ENCODE measurements at places on chromosomes 16 and 17. TPM values are rescaled to one million over a fixed set of nuclear protein-coding genes. Genes with fewer than 3 reads are reported as not detected.
A peak's percentile ranks its signal among the peaks of the same experiment; 100 is the strongest.

GRCh38 chr17:66930933-66931332 lies 33.6 kb upstream of the CACNG4 start:
- no peak for DNase-seq

DNA sequence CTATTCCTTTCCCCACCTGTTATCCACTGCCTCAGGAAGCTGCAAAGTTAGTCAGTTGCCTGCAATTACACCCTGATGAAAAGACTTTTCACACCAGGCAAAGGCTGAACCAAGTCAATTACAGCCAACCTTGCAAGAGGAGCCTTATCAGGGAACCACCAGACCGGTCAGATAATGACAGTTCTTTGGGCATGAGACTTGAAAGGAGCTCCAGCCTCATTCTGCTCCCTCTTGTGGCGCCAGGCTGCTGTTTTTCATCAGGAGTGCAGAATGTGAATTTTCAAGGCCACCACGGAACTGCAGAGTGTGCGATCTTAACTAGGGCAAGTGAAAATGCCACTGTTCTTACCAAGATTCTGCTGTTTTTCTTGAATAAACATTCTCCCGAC lies 22.5 kb downstream of the DNAI2 start:
- no peak for DNase-seq

DNA sequence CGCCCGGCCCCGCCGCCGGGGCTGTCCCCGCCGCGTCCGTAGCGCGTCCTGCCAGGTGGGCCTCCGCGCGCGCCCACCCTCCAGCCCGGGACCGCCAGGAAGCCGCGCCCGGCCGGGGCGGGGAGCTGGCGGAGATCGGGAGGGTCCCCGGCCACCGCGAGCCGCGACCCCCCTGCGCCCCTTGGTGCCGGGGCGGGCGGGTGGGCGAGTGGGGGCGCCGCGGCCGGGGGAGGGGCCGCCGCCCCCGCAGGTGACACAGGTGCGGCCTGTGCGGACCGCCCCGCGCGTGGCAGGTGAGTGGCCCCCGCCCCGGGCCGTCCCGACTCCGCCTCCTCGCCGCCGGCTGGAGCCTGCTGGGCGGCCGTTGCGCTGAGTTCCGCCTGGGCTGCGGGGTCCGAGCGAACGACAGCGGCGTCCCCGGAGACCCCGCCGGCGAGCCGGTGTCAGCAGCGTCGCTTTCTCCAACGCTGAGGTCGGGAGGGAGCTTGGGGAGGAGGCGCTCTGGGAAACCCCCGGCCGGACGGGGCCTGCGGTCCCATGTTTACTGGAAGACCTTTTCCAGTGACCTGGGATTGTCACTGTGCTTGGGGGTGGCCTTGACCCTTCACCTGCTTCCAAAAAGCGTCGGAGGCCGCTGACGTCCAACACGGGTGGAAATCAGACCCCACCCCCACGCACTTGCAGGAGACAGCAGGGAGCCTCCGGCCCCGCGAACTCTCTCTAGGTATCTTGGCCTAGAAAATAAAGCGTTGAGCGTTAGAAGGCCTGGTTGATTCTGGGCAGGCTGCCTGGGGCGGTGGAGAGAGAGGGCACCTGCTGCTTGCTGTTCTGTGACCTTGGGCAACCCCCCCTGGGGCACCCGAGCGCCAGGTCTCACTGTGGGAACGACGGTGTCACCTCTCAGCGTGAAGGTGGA lies 542 bp downstream of the KLHL36 start:
- DNase-seq, result peak; percentile 34

DNA sequence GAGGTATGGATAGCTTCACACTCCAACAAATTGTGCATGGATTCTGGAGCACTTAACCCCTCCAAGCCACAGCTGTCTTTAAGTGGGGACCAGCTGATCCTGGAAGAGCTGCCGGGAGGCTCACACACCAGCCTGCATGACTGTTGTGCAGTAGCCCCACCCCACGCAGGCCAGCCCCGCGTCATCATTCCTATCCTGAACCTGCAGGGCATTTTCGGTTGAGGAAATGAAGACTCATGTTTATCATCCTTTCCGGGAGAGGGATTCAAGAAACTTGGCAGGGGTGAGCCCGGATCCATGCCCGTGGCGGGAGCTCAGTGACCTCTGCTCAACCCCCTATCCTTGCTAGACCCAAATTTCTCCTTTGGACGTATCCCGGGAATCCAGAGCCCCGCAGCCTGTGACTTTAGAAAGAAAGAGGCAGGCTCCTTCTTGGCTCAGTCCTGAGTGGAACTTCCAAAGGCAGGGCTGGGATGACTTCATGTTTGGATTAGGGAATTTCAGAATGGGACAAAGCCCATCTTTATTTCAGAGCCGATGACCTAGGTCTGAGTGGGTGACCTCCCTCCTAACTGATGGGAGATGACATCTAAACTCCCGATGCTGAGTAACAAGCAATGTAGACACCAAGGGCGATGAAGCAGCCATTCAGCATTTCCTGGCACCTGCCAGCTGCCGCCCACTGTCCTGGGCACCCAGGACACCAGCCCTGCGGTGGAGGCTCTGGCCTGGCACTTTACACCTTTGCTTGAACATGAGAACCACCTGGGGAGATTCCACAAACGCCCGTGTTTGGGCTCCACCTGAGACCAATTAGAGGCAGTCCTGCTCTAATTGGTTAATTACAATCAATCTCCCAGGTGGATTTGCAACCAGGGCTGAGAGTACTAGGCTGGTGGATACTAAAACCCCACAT lies 43.3 kb upstream of the CMIP start:
- peak; percentile 81 for DNase-seq

GRCh38 chr17:75260641-75261335 lies 618 bp downstream of the GGA3 start:
- peak; percentile 43 for DNase-seq

DNA sequence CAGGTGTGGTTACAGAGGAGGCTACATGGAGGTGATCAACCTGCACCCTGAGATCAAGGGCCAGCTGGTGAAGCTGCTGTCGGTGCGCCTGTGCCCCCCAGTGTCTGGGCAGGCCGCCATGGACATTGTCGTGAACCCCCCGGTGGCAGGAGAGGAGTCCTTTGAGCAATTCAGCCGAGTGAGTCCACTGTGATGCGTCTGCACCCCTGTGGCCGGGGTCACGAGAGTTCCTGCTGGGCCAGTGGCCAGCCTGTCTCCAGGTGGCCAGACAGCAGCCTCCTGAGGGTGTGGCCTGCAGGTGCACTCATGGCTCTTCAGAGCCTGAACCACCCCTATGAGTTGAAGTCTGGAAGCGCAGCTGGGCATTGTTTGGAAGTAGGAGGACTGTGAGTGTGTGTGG lies 38.1 kb downstream of the GPT2 start:
- DNase-seq, result no peak

DNA sequence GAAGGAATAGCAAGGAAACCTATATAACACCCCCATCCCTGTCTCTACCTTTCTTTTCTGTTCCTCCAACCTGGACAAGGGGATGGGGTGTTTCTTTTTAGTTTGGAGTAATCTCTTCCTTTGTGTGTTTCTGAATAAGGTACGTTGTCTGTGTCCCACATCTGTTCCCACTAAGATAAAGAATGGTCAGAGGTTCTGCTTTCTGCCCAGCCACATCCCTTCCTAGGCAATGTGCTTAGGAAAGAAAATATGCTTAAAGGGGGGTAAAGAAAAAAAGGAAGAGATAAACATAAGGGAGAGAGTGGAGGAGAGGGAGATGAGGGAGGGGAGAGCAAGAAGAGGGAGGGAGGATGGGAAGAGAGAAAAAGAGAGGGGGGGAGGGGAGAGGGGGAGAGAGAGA lies 35.1 kb downstream of the SLC6A2 start:
- DNase-seq, result no peak

DNA sequence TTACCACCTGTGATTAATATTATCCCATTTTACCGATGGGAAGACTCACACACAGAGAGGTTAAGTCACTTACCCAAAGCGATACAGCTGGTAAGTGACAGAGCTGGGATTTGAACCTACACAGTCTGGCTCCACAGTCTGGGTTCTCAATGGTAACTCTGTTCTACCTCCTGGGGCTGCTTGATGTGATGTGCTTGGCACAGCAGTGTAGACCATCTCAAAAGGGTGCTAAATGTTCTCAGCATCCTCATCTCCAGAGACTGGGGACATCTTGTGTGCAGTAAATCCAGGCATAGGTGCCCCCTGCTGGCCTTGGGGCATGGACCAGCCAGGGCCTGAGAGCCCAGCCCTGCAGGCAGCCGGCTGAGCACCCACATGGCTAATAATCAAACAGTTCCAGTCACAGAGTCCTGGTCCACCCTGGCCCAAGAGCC lies 15.4 kb upstream of the KATNB1 start:
- DNase-seq, result peak; percentile 69

Gene SEZ6L2
- total RNA-seq, result 2.5 TPM

DNA sequence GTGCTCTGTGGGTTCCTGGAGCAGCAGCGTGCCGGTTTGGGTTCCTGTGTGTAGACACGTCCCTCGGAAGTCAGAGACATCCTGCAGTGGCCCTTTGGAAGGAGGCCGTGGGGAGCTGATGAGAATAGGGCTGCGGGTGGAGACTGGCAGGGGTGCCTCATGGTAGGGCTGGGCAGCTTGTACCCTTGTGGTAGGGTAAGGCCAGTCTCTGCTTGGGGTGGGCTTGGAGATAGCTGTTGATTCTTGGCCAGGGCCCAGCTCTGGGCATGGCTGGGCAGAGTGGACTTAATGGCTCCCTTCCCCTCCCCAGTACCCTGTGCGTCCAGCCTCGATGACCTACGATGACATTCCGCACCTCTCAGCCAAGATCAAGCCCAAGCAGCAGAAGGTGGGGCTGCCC lies 10.6 kb downstream of the POLR3E start:
- no peak for DNase-seq

Gene TAOK2
- total RNA-seq, result 84.1 TPM

Gene MFSD6L
- total RNA-seq, result not detected

Gene FMNL1
- total RNA-seq, result 2.9 TPM

DNA sequence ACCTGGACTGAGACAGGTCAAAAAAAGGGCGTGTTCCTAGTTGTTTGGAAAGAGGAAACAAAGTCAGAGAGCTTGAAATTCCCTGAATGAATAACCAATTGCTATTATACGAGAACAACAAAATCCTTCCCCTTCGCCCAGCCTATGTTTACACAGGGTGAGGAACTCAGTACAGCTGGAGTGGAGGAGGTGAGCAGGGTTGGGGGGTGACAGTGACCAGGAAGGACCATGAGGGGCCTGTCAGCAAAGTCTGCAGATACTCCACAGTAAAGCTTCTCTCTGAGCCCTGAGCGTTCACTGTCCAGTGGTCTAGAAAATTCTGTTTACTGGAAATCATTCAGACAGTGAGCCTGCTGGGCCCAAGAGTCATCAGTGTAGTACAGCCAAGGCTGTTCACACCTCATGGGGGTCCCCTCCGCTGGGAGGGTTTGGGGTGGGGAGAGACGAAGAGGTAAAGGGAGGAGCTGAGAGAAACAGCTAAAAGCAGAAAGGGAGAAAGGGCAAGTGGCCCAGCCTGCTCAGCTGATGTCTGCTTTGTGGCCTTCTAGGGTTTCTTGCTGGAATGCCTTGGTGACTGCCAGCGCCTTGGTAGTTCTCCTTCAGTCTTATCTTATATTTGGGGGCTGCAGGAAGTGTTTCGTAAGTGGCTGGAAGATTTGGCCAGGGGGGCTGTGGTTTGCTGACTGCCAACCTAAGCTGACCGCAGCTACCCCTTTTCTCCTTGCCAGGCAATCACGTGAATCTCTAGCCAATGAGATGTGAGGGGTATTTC lies 5.7 kb downstream of the DUSP3 start:
- no peak for DNase-seq

DNA sequence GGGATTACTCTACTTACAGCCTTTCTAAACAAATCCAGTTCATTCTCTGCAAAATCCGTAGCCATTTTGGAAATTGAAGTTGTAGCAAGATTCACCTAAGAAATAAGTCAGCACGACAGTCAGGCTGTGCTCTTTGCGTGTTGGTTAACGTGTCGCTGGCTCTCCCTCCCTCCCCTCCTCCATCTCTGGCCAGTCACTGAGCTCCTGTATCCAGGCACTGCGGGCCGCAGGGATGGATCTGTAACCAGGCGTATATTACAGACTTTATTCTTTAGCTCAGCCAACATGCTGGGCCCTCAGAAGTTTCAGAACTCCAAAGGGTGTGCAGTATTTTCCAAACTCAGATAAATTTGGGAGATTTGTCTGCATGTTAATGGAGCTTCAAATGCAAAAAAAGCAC lies 30.8 kb downstream of the KDM8 start:
- no peak for DNase-seq

Gene PTX4
- under 0.01 TPM for total RNA-seq

DNA sequence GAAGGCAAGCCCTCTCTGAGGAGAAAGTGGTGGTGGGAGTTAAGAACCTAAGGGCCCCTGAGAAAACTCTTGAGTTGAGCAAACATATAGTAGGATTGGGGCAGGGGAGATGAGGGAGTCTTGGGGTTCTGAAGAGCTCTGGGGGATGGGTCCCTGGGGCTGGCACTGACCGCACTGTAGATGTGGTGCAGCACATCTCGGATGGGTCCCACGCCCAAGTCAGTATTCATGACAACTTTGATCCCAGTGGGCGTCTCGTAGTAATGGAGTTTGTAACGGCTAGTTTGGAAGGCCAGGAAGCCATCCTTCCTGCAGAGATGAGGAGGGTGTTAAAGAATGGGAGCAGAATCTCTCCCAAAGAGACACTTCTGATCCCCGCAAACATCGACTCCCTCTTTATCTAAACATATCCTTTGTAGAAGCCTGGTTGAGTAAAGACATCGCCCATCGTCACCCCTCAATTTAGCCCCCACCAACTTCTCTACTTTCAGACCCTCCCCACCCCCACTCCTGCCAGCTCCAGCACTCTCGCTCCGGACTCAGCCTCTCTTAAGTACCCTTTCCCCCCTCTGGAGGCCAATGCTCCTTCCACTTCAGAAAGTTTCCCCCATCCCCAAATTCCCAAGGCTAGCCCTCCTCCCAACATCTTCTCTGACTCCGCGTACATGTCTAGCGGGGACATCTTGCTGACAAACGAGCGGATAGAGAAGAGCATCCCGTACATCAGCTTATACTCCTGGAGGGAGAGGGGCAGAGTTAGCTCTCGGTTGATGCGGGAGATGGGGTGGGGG lies 710 bp downstream of the TRAPPC1 start:
- no peak for DNase-seq

DNA sequence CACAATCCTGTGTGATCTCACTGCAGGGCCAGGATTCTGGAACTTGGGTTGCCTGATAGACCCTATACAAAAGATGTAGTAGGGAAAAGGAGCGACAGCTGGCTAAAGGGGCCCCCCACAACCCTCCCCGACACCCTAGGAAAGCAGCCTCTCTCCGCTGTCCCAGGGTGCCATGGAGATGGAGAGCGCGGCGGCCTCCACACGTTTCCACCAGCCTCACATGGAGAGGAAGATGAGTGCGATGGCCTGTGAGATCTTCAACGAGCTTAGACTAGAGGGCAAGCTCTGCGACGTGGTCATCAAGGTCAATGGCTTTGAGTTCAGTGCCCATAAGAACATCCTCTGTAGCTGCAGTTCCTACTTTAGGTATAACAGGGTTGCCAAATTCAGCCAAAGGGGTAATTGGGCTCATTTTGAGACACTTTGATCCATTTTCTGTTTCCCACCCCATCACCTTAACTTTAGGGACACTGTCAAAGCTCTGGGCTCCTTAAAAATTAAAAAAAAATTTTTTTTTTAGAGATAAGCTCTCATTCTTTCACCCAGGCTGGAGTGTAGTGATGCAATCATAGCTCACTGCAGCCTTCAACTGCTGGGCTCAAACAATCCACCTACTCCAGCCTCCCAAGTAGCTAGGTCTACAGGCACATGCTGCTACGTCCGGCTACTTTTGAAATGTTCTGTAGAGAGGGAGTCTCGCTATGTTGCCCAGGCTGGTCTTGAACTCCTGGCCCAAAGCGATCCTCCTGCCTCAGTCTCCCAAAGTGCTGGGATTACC lies at the start of gene KLHL10:
Gene KLHL10 (plus strand): TSS at position 65 of the 778 bp plus-strand sequence. CDS start 108 bp downstream, at position 173.
- DNase-seq, result no peak

- no peak for DNase-seq
These were observed 19.3 kb downstream of the ARHGAP23 start for GRCh38 chr17:38447502-38448085.

All from dermis microvascular lymphatic vessel endothelial cell (primary cell).